ENCODE measurements at places on chromosomes 6 and 20. TPM values are rescaled to one million over a fixed set of nuclear protein-coding genes. Genes with fewer than 3 reads are reported as not detected.

DNA sequence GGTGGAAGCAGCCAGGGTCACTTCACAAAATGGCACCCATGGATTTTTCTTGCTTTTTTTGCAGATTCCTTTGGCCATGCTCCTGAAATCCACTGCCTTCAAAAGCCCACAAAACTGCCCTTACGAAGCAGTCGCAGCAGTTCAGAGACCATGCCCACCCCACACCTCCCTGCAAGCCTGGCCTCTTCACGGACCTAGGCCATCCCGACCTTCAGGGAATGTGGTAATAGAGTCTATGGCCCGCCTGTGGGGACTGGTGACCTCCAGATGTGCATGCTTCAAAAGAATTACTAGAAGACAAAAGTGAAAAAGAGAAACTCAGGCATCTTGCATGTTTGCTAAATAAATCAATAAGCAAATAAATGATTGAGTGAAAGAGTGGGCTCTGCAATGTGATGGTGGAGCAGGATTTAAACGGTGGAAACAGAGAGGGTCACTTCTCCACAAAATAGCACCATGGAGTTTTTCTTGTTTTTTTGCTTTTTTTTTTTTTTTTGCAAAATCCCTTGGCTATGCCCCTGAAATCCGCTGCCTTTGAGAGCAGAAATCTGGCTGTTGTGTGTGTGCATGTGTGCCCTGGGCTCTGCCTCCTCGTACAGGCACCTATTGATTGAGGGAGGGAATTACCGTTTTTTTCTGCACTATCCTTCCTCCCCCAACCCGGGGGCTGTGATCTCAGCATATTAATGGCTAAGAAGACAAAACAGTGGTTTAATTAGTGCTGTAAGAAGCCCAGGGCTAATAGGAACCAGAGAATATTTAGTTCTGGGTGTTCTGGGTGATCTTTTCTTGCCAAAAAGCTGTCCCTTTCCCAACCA lies 107.4 kb downstream of the PXDC1 start:
- no peak for DNase-seq

Gene PLCB4
- not detected for total RNA-seq

Gene MAS1
- total RNA-seq: not detected

Gene TXLNB
- total RNA-seq: 0.11 TPM

DNA sequence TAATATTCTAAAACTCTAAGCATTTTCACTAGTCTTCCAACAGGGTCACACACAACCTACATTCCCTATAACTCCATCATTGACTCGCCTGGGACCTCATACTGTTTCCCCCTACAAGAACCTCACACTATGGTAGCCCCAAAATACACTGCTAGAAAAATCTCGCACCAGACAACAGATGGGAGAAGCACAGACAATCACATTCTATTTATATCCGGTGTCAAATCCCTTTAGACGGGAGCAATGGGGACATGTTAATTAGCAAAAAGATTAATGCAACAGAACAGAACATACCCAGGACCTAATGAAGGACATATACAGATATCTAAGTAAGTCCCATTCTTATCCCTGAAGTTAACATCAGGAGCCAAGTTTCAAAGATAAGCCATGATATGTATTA lies 33.6 kb downstream of the TMX4 start:
- no peak for DNase-seq

GRCh38 chr6:169589699-169590257 lies 112.1 kb downstream of the WDR27 start:
- peak; percentile 43 for DNase-seq

Gene NRN1
- 5.9 TPM for total RNA-seq

DNA sequence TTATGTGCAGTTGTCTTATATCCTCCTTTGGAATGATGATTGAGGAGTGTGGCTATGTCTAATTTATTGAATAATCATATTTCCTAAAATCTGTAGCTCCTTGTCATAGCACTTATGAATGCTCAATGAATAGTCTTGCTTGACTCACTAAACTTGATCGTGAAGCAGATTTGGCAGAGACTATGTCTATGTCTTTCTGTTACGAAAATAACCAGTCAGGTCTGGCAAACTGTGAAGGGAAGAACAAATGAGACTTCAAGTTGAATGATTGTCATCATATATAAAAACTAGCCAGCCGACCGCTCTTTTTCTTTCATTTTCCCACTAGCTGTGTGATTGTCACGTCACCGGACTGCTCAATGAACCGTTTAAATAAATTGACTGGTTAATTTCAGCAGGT lies 1303.9 kb upstream of the GJE1 start:
- DNase-seq: no peak

Gene LAMA2
- 0.69 TPM for total RNA-seq

- DNase-seq: no peak
Observed at GRCh38 chr20:3434232-3434631, 26.8 kb upstream of the DNAAF9 start.

GRCh38 chr20:37377346-37378081 lies 31.6 kb downstream of the SRC start:
- DNase-seq: no peak

Gene KCNK5
- total RNA-seq: 25.9 TPM

Gene SNRNP48
- total RNA-seq: 22.4 TPM

Gene DEFB124
- total RNA-seq: not detected

DNA sequence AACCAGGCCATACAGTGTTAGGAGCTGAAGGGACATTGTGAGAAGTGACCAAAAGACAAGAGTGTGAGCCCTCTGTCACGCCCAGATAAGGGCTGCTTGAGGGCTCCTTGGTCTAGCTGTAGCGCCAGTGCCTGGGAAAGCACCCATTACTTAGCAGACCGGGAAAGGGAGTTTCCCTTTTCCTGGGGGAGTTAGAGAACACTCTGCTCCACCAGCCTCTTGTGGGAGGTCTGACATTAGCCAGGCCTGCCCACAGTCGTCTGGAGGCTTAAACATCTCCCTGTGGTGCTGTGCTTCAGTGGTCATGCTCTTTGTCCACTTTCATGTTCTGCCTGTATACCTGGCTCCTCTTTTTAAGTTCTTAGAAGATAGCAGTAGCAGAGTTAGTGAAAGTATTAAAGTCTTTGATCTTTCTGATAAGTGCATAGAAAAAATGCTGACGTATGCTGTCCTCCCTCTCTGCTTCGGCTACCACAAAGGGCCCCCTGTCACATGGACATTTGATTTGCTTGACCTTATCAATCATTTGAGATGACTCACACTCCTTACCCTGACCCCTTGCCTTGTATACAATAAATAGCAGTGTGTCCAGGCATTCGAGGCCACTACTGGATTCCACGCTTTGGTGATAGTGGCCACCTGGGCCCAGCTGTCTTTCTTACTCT lies 201.5 kb upstream of the ECI2 start:
- DNase-seq: no peak

- DNase-seq: no peak
Observed at GRCh38 chr6:114343782-114344144, 940 bp upstream of the HS3ST5 start.

Gene RPP40
- total RNA-seq: 11.1 TPM

- no peak for DNase-seq
Observed at GRCh38 chr6:11605507-11605905, 68.0 kb downstream of the TMEM170B start.

Gene RAB44
- total RNA-seq: not detected

Gene IBTK
- total RNA-seq: 27.7 TPM

- DNase-seq: no peak
Observed at GRCh38 chr6:144857086-144857485, 572.0 kb downstream of the UTRN start.

Gene ATP6V1G2
- 1.1 TPM for total RNA-seq

- DNase-seq: no peak
Observed at GRCh38 chr20:50284811-50285375, 94.3 kb downstream of the CEBPB start.

GRCh38 chr6:12361042-12361765 lies 71.0 kb downstream of the EDN1 start:
- DNase-seq: no peak

Data from activated CD8-positive, alpha-beta T cell treated with anti-CD3 and anti-CD28 coated beads for 36 hours (primary cell).